ENCODE measurements at places on chromosomes 2 and 18. TPM values are rescaled to one million over a fixed set of nuclear protein-coding genes. Genes with fewer than 3 reads are reported as not detected.

The HOXD11 gene
- not detected for total RNA-seq

The DSG3 gene
- total RNA-seq = not detected

The DSG4 gene
- not detected for total RNA-seq

The SCTR gene
- not detected for total RNA-seq

The UGT1A4 gene
- not detected for total RNA-seq

Measured in neural progenitor cell (in vitro differentiated cells).